ENCODE measurements at places on chromosomes 12 and 14.

- no peak for DNase-seq
These were observed 123.3 kb downstream of the SSPN start for GRCh38 chr12:26318661-26319068.

- DNase-seq, result peak; percentile 59
These were observed 28.8 kb downstream of the RPGRIP1 start for GRCh38 chr14:21308479-21309237.

DNA sequence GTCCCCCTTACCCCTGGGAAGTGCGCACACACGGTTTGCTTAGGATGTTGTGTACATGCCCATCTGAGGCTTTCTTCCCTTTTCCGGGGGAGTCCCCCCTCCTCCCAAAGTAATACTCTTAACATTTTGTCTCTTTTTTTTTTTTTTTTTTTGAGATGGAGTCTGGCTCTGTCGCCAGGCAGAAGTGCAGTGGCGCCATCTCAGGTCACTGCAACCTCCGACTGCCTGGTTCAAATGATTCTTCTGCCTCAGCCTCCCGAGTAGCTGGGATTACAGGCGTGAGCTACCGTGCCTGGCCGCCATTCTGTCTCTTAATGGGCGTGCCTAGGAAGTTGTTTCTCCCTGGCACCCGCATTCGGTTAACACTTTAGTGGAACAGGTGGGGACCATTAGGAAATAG is 4.5 kb upstream of the GMFB start:
- no peak for DNase-seq

- no peak for DNase-seq
These were observed 115.9 kb downstream of the BCL11B start for GRCh38 chr14:99156090-99156425.

GRCh38 chr12:109915171-109916040 is 15.3 kb downstream of the TCHP start:
- DNase-seq, result no peak

DNA sequence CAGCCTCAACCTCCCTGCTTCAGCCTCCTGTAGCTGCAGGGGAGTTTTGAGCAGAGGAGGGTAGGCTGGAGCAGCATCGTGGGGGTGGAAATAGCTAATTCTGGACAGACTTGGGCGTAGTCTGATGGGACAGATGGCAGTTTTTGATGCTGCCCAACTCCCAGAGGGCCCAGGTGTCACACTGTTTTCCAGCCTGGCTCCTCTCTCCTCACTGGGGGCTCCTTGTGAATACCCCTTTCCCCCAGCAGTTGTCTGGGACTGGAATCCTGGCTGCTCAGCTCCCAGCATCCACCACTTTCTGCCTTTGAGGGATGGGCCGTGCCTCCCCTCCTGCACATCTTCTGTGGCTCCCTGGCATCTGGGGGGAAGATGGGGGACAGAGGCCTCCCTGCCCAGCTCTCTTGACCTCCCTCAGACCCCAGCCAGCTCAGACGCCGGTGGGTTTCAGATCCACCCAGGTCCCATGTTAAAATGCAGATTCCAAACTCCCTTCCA is 34.0 kb downstream of the SH2B3 start:
- no peak for DNase-seq

DNA sequence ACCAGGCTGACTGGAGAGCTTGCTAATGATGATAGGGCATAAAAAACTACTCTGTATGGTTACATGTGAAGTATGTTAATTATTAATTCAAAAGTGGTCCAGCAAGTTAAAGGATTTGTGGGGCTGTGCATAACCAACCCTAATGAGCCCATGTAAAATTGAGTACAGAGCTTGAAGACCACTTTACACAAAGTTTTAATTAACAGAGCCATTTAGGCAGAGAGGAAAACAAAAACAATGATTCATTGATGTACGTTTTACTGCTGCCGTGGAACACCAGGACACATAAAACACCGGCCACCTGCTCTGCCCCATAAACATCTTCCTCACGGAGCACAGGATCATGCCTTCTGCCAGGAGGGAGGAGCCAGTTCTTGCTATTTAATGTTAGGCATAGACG is 83.5 kb downstream of the RIMBP2 start:
- DNase-seq, result no peak

- DNase-seq, result no peak
These were observed 73.1 kb downstream of the ZFP36L1 start for GRCh38 chr14:68719634-68720384.

GRCh38 chr14:64979336-64980074 is 7.2 kb upstream of the FNTB start:
- no peak for DNase-seq

DNA sequence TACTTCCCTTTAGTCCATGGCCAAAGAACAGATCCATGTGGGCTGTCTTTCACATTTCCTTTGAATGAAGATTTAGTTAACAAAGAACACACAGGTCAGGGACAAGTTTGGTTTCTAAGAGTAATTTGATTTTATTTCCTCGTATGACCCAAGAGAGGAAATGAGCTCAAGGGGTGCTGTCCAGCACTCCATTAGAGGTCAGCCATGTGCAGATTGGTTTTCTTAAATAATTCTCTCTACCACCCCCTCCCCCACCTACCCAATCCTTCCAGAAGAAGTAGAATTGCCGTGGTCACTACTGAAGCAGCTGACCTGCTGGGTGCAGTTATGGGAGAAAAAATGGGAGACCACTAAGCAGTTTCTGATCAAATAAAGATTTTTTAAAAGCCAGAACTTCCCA is 13.9 kb upstream of the OAS1 start:
- no peak for DNase-seq

DNA sequence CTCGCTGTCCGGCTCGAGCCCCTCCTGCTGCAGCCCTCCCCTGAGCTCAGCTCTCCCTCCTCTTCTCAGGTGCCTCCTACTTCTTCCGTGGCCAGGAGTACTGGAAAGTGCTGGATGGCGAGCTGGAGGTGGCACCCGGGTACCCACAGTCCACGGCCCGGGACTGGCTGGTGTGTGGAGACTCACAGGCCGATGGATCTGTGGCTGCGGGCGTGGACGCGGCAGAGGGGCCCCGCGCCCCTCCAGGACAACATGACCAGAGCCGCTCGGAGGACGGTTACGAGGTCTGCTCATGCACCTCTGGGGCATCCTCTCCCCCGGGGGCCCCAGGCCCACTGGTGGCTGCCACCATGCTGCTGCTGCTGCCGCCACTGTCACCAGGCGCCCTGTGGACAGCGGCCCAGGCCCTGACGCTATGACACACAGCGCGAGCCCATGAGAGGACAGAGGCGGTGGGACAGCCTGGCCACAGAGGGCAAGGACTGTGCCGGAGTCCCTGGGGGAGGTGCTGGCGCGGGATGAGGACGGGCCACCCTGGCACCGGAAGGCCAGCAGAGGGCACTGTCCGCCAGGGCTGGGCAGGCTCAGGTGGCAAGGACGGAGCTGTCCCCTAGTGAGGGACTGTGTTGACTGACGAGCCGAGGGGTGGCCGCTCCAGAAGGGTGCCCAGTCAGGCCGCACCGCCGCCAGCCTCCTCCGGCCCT is 22.8 kb downstream of the MMP17 start:
- DNase-seq, result no peak

- no peak for DNase-seq
These were observed 1.5 kb downstream of the TMEM132C start for GRCh38 chr12:128268379-128268995.

- DNase-seq, result no peak
These were observed 23.1 kb downstream of the ETV6 start for GRCh38 chr12:11672256-11673191.

DNA sequence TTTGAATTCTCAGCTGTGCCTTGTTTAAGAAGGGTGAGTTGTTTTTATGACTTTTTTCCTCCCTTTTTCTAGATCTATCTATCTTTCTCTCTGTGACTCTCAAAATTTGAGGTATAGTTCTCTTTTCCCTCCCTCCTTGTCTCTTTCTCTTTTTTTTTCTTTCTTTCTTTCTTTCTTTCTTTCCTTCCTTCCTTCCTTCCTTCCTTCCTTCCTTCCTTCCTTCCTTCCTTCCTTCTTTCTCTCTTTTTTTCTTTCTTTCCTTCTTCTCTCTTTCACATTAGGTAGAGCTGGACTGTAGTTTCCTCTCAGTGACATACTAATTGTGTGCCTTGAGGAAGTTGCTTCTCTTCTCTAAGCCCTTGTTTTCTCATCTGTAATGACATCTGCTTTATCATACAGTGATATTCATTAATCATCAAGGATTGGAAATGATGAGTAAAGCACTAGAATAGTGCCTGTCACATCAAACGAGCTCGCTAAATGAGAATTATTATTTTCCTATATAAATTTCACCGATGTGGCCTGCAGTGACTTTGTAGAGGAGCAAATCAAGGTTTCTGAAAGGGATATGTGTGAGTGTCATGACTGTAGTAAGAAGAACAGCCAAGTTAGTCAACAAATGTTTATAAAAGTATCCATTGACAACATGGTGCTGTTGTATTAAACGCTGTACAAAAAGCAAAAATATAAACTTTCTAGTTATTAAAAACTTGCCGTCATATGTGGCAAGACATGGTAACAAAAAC is 78.9 kb upstream of the SLC38A2 start:
- no peak for DNase-seq

- DNase-seq, result no peak
These were observed 125.2 kb downstream of the SLC25A21 start for GRCh38 chr14:37047226-37047625.

GRCh38 chr12:120979862-120980696 is 1.7 kb downstream of the HNF1A start:
- DNase-seq, result no peak

GRCh38 chr14:92990456-92991430 is 67.8 kb downstream of the CHGA start:
- no peak for DNase-seq

DNA sequence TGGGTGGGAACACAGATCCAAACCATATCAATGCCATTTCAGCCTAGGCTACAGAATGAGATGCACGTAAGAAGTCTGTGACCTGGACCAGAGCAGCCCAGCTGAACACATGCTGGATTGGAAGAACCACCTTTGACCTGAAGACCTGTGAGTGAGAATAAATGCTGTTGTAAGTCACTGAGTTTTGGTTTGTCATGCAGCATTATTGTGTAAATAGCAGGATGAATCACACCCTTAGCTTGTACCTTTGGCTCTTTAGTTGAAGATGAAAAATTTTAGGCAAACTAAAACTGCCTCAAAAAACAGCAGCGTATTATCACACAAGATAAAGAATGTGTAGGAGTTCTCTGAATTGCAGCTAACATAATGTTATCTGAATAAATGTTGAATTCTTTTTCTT is 199.4 kb upstream of the LRIG3 start:
- no peak for DNase-seq

DNA sequence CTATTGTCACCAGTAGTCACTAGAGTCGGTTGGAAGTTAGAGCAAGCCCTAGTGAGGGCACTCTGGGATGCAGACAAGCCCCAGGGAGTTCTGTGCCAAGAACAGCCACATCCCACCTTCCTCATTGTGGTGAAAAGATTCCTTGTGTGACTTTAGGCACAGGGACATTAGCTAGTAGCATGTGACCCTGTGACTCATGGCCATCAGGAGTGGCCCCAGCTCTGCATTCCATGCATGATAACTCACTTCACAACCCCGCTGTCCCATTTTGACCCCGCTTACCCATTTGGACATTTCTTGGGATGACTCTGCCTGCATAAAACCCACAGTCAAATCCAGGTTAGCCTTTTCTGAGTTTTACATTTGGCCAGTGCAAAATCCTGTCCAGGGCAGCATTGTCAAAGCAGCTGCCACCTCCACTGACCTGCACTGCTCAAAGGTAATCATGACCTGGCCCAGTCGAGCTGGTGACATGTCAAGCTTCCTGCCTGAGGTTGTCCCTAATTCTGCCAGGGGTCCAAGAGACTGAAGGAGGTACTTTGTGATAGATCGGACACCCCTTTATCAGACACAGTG is 430.5 kb downstream of the DPF3 start:
- no peak for DNase-seq

DNA sequence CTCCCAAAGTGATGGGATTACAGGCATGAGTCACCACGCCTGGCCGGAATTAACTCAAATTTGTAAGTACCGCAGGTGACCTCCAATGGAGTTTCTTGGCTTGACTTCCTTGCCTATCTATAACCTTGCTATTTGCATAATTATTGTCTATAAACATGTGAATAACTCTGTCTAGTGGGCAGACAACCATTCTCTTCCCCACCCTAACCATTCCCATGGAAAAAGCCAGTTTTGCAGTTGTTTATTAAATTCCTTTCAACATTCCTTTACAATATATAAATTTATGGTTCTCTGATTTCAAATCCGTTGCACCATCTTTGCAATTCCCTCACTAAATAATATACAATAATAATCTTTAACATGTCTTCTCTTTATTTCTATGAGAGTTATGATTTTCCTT is 61.0 kb upstream of the ZDHHC17 start:
- no peak for DNase-seq

- no peak for DNase-seq
These were observed 76.8 kb downstream of the PDE6H start for GRCh38 chr12:15049461-15050153.

GRCh38 chr14:52068615-52069306 is at the start of gene NID2:
NID2 (minus strand) TSS chr14:52069059; CDS start chr14:52068994, 65 bp downstream.
- peak; percentile 28 for DNase-seq

DNA sequence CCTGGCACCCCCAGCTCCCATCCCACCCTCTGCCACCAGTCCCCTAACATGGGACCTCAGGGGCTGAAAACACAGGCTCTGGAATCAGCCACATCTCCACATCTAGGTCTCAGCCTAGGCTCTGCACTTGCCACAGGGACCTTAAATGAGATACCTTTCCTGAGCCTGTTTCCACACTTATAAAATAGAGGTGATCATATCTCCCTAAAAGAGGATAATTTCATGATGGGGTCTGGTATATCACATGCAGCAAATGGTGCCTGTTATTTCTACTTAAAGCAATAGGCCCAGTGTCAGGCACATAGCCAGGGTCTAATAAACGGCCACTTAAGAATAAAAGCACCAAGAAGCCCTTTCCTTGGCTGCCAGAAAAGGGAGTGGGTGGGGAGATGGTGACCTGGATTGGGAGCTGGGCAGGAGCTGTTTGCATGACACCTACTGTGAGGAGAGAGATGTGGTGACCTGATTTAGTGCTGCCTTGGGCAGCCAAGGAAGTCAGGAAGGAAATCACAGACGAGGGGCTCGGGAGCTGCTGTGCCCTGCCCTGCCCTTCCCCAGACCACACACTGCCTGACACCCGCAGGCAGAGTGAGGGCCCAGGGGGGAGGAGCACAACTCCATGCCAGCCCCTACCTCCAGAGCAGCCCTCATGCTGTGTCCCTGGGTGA is 71.2 kb downstream of the IRF2BPL start:
- no peak for DNase-seq

DNA sequence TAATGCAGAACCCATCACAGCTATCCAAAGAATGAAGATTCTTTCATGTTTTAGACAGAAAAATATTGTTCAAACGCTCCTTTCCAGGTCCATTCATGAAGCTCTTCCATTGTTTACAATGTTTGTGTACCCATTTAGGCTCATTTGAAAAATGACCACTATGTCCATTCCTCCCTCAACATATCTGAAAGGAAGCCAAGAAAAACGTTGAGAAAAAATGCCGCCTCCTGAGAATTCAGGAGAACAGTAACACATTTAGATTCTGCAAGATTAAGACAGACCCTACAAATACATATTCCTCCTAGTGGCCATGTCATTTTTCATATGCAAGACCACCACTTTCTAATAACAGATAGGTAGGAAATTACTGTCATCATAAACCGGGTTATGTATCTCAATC is 124.4 kb downstream of the SLC25A21 start:
- no peak for DNase-seq

All from activated CD4-positive, alpha-beta T cell treated with anti-CD3 and anti-CD28 coated beads for 24 hours (primary cell).